Spleen (tissue), 13 donors: ENCODE measurements at places on chromosomes 11 and 22.
A peak's percentile ranks its signal among the peaks of the same experiment; 100 is the strongest.

DNA sequence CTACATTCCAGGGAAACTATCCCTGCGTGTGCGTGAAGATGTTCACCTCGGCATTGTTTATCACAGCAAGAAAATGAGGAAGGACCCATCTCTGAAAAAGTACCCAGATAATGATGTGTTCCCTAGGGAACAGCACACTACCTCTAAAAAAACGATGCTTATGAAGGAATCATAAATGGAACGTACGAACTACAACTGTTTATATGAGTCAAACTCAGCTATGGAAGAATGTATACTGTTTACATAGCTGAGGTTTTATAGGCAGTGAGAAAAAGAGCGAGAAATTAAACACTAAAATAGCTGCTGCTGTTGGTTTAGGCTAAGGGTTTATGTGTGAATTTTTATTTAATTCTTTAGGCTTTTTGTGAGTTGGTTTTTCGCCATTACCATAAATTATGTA, 48.9 kb downstream of the APOL1 start:
- DNase-seq: no peak

DNA sequence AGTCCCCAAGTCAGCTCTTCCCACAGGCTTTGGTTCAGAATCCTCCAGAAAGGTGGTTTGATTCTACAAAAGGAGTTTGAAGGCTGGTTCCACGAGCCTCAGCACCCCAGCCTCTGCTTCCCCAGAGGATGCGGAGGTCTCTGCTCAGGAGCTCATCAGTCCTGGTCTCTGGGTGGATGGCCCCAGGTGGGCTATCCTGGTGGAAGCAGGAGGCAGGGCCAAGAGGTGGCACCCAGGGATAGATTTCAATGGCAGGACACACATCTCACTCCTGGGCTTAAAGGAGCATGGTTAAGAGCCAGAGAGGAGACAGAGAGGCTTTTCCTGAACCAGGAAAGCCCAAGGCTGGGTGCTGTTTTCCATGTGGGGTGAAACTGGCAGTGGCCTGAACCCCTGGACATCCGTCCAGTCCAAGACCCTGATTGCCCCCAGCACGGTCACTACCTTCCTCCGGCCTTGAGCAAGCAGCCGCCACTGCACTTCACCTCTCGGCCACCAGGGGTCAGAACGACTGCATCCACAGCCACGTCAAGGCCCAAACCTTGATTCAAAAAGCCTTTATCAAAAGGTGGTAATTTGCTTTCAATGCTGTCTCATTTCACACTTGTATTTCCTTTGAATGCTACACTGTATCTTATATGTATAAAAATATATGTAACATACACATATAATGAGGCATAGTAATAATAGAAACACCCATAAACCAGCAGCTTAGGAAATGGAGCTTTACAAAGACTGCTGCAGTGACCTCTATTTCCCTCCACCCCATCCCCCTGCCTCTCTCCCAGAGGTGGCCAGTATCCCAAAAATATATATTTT, 19.3 kb upstream of the FXYD2 start:
- peak; percentile 94 for DNase-seq

DNA sequence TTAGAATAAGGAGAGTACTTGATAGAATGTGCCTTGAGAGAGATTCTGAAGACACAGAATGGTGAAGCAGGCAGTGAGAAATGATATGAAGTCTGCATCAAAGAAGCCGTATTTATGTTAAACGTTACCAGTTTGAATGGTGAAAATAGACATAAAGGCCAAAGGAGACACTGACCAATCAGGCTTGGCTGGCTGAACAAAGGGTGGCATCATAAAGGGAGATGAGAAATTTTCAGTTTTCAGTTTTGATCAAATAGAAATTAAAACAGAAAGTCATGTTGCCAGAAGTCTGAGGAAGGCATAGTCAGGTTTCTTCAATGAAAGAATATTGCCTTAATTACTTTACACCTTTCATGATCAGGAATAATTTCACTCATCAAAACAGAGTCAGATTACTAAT, 6.6 kb downstream of the OR51F1 start:
- DNase-seq: no peak

DNA sequence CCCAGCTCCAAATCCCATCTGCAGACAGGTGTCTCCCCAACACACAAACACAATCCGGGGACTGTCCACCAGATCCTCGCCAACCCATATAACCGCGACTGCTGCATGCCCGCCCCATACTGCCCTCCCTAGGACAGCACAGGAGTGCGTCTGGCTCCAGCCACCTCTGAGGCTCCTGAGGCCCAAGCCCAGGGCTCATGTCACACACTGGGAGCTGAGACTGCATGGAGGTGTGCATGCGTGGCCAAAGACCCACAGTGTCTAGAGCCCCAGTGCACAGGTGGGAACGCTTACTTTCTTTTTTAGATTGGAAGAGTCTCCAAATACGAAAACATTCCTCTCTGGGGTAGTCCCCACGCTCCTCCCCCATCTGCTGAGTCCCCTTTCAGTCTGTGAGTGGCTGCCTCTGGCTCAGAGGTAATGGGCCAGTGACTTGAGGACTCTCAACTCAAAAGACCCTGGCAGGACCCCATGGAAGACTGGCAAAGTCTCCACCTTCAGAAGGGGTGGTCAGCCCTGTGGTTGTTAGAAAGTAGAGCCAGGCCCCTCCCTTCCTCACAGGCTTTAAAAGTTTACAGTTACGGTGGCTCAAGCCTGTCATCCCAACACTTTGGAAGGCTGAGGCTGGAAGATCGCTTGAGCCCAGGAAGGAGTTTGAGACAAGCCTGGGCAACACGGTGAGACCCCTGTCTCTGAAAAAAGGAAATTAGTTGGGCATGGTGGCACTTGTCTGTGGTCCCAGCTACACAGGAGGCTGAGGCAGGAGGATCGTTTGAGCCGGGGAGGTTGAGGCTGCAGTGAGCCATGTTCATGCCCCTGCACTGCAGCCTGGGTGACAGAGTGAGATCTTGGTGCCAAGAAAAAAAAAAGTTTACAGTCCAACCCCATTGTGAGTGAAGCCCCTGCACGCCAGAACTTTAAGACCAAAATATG, 2.3 kb downstream of the CBX7 start:
- DNase-seq: peak; percentile 70

DNA sequence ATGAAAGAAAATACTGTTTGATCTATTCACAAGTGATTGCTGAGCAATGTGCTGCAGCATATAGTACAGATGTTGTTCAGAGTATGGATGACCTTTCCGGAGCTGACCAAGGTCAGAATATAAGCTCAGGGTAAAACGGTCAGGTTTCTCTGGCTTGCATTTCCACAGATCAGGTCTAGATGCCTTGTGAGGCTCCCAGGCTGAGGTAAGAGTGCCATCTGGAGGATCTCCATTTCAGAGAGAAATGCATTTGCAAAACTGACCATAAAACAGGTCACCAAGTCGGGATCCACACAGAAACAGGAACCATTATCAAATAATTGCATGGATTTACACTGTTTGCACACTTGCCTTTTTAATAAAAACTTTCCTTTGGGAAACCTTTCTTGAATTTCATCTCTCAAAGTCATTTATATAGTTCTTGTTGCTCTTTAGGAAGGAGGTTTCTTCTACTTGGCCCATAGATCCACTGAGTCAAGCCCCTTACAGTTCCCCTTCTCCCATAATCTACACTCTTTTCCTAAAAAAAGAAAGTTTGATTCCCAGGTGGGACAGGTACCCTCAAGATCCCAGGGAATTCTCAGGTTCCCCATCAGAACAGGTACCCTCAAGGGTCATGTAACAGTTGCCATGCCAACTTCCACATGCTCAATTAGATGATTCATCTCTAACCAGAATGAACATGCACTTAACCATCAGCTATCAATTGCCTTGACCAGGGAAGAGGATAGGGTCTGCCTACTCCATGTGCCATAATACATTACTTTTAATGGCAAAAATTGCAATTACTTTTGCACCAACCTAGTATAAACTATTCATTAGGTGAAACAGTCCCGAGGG, 25.0 kb upstream of the TMPRSS5 start:
- no peak for DNase-seq

DNA sequence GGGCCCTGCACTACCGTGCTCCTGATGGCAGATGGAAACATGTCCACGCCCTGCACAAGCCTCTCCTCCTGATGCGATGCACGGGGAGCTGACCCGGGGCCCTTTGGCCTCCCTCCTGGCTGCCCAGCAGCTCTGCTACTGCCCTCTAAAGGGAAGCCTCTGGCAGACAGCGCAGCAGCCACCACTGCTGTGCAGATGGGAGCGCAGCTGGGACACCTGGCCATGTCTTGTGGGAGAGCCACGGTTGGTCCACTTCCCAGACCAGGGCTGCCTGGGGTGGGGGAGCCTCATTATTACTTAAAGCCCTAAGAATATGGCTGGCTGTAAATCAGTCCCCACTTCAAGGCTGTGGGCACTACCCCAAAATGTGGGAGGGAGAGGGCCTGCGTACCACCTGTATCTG, 38.3 kb downstream of the TBX1 start:
- DNase-seq: no peak

DNA sequence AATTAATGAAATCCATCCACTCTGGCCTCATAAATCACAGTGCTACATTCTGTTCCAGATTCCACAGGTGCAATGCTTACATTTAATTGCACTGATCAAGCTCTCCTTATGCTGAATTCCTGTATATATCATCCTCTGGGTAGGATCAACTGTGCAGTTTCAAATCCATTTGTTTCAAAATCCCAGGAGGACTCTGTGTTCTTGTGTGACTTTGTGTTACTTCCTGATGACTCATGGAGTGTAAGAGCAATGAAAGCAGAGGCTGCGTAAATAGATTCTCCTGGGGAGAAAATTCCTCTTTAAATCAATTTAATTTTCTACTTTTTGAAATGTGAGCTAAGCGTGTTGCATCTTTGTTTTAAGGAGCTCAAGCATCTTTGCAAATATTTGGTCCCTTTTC, 752.7 kb downstream of the METTL15 start:
- DNase-seq: no peak

- no peak for DNase-seq
Measured at GRCh38 chr11:123494195-123495050, 64.4 kb downstream of the GRAMD1B start.

- no peak for DNase-seq
Measured at GRCh38 chr11:30919389-30920152, 333.4 kb upstream of the MPPED2 start.

DNA sequence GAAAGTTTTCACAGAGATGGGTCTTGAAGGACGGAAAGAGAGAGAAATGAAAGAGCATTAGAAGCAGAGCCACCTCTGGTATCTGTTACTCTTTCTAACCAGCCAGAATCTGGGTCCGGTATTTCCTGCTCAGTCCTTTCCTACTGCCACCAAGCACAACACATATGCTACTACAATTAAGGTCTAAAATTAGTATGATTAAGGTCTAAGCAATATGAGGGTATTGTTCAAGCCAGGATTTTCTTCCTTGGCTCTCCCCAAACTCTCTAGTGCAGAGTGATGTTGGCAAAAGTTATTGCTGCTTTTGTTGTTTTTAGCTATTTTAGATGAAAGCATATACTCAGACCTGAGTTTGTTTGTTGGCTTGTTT, 59.2 kb upstream of the EED start:
- no peak for DNase-seq

DNA sequence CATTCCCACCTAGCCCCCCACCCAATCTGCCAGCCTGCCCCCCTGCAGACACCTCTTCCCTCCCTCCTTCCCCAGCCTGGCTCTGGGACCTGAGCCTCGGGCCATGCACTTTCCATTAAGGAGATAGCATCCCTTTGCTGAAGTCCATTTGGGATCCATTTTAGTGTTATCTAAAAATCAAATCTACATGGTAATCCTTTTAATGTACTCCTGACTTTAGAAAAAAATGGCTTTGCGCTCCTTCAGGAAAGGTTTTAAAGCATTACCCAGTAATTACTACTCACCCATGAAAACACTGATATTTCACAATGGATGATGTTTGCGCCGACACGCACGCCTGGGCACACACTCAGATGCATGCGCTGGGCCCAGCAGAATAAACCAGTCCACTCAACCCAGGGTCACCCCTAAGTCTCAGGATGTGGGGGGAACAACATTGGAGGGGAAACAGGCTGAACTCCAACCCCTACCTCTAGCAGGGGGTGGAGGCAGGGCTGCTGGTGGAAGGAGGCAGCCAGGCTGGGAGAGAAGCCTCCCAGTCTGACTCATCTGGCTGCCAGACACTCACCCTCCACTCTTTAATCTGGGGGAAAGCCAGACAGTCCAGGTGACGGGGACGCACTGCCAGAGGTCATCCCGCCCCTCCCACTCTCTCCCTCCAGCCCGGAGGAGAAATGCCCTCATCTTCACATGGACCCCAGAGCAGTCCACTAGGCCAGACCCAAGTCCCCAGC, 29.8 kb downstream of the LMO1 start:
- DNase-seq: peak; percentile 49

DNA sequence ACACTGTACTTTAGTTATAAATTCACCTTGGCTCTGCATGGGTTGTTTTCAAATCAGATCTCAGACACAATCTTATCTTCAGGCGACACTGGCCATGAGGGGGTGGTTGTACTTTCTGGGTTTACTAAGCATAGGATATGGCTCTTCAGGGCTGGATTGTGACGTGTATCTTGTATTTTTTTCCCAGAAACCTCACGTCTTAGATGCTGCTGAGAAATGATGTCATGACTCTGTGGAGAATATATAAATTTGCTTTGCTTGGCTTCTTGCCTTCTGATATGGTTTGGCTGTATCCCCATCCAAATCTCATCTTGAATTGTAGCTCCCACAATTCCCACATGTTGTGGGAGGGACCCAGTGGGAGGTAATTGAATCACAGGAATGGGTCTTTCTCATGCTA, 82.8 kb upstream of the VSTM5 start:
- no peak for DNase-seq

GRCh38 chr11:30107899-30108298, 91.1 kb upstream of the KCNA4 start:
- DNase-seq: no peak

DNA sequence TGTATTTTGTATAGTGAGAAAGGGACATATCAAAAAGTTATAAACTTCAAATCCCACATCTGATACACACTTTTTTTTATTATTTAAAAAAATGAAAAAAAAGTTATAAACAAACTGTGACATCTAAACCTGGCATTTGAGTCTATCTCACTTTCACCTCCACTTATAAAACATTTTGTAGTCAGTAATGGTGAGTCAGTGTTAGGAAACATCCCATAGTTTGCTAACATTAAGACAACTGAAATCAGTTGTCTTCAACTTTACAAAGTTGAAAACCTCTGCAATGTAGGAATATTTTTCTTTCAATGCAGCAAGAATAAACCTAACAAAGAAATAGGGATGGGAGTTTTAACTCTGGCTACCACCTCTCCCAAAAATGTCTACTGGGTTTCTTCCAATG, 47.7 kb downstream of the SLC35F2 start:
- DNase-seq: no peak
